ENCODE measurements at places on chromosomes 1 and 21.

GRCh38 chr1:22636927-22637326, 499 bp downstream of the C1QA start:
- H3K4me1 ChIP-seq = no peaks in the 10 kb centered on the region
- H3K4me3 ChIP-seq = no peak overlapping the region
- H3K36me3 ChIP-seq = no peaks in the 10 kb centered on the region

GRCh38 chr1:215044151-215044550, 38.4 kb upstream of the KCNK2 start:
- no peak for DNase-seq
- no peaks in the 10 kb centered on the region for H3K36me3 ChIP-seq
- no peaks in the 10 kb centered on the region for H3K4me1 ChIP-seq
- H3K27ac ChIP-seq = no peak overlapping the region

DNA sequence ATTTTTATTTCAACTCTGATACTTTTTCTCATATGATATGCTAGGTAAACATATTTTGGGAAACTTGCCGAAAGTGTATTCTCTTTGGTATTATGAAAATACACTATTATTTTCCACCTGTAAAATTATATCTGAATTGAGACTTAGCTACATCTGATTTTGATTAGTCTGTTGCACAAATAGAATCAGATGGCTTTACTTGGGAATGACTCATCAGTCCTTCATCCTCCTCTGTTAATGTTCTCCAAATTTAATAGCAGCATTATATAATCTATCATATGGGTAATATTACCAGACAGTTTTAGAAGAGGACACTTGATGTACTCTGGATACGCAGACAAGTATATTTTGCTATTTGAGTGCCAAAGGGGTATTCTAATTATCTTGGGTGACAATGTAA, 245.3 kb downstream of the CTH start:
- no peaks in the 10 kb centered on the region for H3K36me3 ChIP-seq
- H3K4me3 ChIP-seq = no peak overlapping the region
- H3K27ac ChIP-seq = no peak overlapping the region
- DNase-seq = no peak
- H3K27me3 ChIP-seq = no peaks in the 10 kb centered on the region

GRCh38 chr1:12594966-12595756, 22.8 kb downstream of the DHRS3 start:
- peak overlapping the region; percentile 54 for H3K4me3 ChIP-seq
- peaks cover 18% of the 10 kb centered on the region for H3K4me1 ChIP-seq
- DNase-seq = peak; percentile 70
- peak overlapping the region; percentile 61 for H3K27ac ChIP-seq
- peaks cover 42% of the 10 kb centered on the region for H3K27me3 ChIP-seq

DNA sequence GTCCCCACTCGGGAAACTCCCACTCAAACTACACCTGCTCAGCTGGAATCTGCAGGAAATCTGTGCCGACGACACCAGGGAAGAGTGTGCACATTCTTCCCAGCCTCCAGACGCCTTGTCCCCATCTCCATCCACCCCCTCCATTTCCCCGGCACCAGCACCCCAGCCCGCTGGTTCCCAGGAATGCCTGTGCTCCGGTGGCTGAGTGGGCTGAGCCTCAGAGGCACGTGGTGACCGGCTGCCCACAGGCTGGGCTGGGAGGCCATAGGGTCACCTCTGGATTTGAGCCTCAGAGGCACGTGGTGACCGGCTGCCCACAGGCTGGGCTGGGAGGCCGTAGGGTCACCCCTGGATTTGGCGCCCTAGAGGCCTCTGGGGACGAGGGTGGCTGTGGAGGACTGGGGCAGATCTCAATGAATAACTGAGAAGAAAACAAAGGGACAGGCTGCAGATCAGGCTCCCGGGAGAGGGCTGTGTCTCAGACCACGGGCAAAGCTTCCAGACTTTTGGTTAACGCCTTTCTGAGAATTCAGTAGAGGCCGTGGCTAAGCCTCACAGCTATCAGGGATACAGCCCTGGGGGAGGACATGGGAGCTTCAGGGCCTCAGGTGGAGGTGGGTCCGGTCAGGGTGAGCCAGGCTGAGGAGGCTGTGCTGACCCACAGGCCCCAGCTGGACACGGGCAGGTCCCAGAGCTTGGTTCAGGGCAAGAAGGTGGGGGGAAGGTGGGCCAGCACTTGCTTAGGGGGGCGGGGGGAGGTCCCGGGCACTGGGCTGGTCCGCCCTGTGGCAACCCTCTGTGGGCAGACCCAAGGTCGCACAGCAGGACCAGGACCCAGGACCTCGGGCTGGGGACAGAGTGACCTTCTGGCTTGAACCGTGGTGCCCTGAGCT, 17.3 kb upstream of the TTLL10 start:
- no peak overlapping the region for H3K27ac ChIP-seq
- no peak for DNase-seq
- no peaks in the 10 kb centered on the region for H3K36me3 ChIP-seq
- H3K4me1 ChIP-seq = peaks cover 13% of the 10 kb centered on the region

- H3K27ac ChIP-seq = no peak overlapping the region
- no peaks in the 10 kb centered on the region for H3K27me3 ChIP-seq
- H3K4me1 ChIP-seq = no peaks in the 10 kb centered on the region
- no peaks in the 10 kb centered on the region for H3K36me3 ChIP-seq
- no peak for DNase-seq
- H3K4me3 ChIP-seq = no peak overlapping the region
Measured at GRCh38 chr1:189596197-189596596, 881.5 kb downstream of the BRINP3 start.

GRCh38 chr21:19034041-19034440, 630.5 kb upstream of the TMPRSS15 start:
- H3K4me1 ChIP-seq = no peaks in the 10 kb centered on the region
- H3K4me3 ChIP-seq = no peak overlapping the region

- H3K4me1 ChIP-seq = no peaks in the 10 kb centered on the region
- H3K36me3 ChIP-seq = no peaks in the 10 kb centered on the region
- H3K27me3 ChIP-seq = no peaks in the 10 kb centered on the region
- H3K27ac ChIP-seq = no peak overlapping the region
Measured at GRCh38 chr1:62433861-62434617, 2.8 kb upstream of the USP1 start.

- no peaks in the 10 kb centered on the region for H3K4me1 ChIP-seq
- no peak overlapping the region for H3K27ac ChIP-seq
- no peak for DNase-seq
- H3K27me3 ChIP-seq = no peaks in the 10 kb centered on the region
Measured at GRCh38 chr1:234398849-234399381, 25.7 kb downstream of the COA6 start.

- H3K27ac ChIP-seq = no peak overlapping the region
- H3K4me1 ChIP-seq = no peaks in the 10 kb centered on the region
- DNase-seq = no peak
- no peak overlapping the region for H3K4me3 ChIP-seq
- H3K36me3 ChIP-seq = no peaks in the 10 kb centered on the region
Measured at GRCh38 chr1:216055004-216055403, 368.2 kb downstream of the USH2A start.

GRCh38 chr21:43805275-43805800, 16.0 kb downstream of the RRP1 start:
- DNase-seq = peak; percentile 40
- H3K27me3 ChIP-seq = no peaks in the 10 kb centered on the region
- H3K4me3 ChIP-seq = no peak overlapping the region
- peak overlapping the region; percentile 67 for H3K27ac ChIP-seq

DNA sequence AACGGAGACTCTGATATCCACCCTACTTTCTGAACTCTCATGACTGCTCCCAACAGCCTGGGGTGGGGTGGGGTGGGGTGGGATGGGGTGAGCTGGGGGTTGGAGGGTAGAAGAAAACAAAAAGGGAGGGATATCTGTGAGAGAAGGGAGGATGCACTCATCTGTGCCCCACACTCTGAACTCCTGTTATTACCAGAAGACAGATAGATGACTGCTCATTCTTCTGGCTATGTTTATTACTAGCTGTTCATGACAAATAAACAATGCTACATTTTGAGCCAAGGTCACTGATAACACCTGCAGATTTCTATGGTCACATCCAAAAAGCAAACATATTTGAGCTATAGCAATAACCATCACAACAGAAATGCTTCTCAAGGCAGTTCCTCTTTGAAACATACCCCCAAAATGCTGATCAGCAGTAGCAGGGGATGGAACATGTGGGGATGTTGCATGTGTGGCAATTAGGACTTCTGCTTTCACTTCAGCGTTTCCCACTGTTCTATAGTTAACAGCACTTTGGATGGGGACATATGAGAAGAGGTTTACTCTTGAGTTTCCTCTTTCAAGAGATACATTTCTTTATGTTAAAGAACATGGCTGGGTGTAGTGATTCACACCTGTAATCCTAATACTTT, 43.3 kb downstream of the GPR3 start:
- no peaks in the 10 kb centered on the region for H3K27me3 ChIP-seq
- peaks cover 40% of the 10 kb centered on the region for H3K4me1 ChIP-seq
- H3K36me3 ChIP-seq = no peaks in the 10 kb centered on the region
- peak overlapping the region; percentile 92 for H3K27ac ChIP-seq

GRCh38 chr1:240998441-240999015, 358.5 kb downstream of the RGS7 start:
- H3K4me1 ChIP-seq = no peaks in the 10 kb centered on the region
- no peaks in the 10 kb centered on the region for H3K27me3 ChIP-seq
- no peaks in the 10 kb centered on the region for H3K36me3 ChIP-seq

DNA sequence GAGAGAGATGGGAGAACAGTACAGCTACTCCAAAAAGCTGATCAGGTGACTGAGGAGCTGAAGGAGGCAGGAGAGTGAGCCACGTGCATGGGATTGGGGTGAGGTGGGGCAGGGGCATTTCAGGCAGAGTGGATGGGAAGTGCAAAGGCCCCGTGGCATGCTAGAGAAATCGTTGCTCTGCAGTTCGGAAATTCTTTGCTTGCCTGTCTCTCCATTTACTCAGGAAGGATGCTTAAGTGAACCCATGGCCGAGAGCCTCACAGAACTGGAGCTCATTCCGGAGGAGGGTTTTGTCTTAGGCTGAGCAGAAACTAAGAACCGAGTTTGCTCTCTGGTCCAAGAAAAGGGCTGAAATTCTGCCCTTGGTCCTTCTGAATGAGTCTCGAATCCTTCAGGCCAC, 139.8 kb upstream of the TMEM51 start:
- H3K27ac ChIP-seq = no peak overlapping the region
- no peak overlapping the region for H3K4me3 ChIP-seq
- DNase-seq = no peak
- H3K4me1 ChIP-seq = no peaks in the 10 kb centered on the region

GRCh38 chr1:97070376-97070775, 348.8 kb downstream of the PTBP2 start:
- no peaks in the 10 kb centered on the region for H3K27me3 ChIP-seq
- DNase-seq = no peak
- no peaks in the 10 kb centered on the region for H3K4me1 ChIP-seq
- H3K4me3 ChIP-seq = no peak overlapping the region

GRCh38 chr1:170790651-170791071, 126.7 kb downstream of the PRRX1 start:
- H3K27me3 ChIP-seq = no peaks in the 10 kb centered on the region
- DNase-seq = no peak
- H3K27ac ChIP-seq = no peak overlapping the region

- no peaks in the 10 kb centered on the region for H3K27me3 ChIP-seq
- H3K27ac ChIP-seq = no peak overlapping the region
- H3K36me3 ChIP-seq = no peaks in the 10 kb centered on the region
- H3K4me1 ChIP-seq = no peaks in the 10 kb centered on the region
Measured at GRCh38 chr1:225950905-225951497, 10.0 kb upstream of the LEFTY2 start.

DNA sequence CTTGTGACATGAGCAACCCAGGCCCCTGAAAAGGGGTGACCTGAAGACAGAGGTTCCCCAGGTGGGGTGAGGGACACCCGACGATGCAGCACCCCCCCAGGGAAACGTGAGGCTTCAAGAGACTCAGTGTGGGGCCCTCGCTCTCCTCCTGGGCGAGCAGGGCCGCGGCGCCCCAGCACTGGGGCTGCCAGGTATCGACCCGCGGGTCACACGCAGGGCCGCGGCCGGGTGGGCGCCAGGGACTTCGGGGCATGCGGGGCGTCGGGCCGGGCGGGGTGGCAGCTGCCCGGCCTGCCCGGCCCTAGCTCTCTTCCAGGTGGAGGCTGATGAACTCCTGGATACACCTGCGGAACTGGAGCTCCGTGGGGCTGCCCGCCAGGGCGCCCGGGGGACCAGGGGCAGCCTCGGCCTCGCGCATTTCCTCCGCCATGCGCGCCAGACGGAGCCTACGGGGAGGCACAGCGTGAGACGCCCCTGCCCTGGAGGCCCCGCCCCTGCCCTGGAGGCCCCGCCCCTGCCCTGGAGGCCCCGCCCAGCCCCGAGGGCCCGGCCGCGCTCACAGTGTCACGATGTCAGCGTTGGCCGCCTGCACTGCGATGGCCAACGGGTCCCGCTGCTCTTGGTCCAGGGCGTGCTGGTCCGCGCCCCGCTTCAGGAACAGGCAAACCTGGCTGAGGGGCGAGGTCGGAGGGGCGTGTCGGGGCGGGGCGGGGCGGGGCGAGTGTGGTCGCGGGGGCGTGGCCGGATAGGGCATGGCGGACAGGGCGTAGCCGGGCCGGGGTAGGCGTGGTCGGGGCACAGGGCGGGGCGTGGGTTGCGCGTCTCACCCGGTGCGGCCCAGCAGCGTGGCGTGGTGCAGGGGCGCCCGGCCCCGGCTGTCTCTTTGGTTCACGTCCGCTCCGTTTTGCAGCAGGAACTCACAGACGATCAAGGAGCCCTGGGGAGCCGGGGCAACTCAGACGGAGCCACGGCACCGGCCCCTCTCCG, 13.3 kb downstream of the SCNN1D start:
- peaks cover 47% of the 10 kb centered on the region for H3K36me3 ChIP-seq
- no peak for DNase-seq
- no peak overlapping the region for H3K4me3 ChIP-seq
- no peaks in the 10 kb centered on the region for H3K27me3 ChIP-seq

DNA sequence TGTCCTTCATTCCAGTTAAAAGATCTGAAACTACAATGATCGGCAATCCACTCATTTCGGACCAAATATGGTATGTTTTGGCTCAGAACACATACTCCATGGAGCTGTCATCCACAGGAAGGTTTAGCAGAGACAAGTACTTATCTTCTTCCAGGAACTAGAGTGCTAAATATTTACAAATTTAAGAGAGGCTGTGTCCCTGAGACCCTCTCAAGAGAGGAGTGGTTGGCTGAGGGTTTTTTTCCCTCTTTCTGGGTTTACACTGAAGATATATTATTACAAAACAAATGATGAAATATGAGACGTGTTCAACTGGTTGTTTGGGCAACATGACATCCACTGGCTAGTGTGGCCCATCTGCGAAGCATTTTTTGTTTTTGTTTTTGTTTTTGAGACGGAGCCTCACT, 25.9 kb upstream of the NID1 start:
- H3K36me3 ChIP-seq = no peaks in the 10 kb centered on the region
- H3K27me3 ChIP-seq = no peaks in the 10 kb centered on the region
- DNase-seq = no peak
- no peaks in the 10 kb centered on the region for H3K4me1 ChIP-seq
- H3K4me3 ChIP-seq = no peak overlapping the region

Data from thymus (tissue), 14 donors.